ENCODE measurements at places on chromosomes 11 and 22.

GRCh38 chr11:35598254-35599125, 19.8 kb upstream of the FJX1 start:
- DNase-seq: peak; percentile 32

GRCh38 chr22:31393893-31394292, 5.5 kb upstream of the DRG1 start:
- DNase-seq: no peak

DNA sequence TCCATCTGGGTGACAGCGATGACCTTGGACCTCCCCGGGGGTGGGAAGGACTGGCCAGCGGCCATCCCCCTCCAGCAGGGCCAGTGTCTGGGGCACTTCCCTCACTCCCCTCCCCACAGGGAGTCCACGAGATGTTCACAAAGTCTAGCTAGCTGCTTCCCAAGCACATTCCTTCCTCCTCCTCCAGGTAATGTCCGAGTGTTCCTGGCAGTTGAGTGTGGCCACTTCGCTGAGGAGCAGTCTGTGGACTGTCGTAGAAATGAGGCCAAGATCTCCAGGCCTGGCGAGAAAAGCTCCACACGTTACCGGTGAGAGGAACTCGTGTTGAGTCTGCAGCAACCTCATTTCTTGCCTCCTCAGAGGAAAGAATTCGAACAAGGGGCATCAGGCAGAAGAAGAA, 425.5 kb downstream of the BRD1 start:
- no peak for DNase-seq

DNA sequence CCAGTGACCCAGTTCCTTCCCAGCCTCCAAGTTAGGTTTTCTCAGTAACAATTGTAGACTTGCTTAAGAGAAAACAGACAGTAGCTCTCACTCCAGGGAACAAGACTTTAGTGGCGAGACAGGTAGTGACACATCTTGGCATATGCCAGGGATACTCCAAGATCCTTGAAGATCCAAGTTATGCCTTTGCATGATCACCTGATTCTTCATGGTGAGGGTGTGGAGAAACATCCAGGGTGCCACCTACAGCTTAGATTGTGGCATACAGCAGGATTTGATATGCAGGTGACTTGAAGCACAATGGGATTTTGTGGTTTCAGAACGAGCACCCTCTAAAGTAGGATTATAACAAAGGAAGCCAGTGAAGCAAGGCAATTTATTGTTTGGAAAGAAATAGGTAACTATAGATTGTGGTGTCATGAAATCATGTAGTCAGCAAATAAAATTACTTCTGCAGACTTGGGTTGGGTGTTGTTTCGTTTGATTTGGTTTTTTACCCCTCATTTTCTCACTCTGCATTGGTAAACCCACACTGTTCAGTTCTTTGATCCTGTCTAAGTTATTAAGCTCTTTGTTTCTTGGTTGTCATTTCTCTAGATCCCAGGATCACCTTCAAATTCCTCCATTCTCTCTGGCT, 9.2 kb downstream of the POU2AF3 start:
- DNase-seq: no peak

- no peak for DNase-seq
Measured at GRCh38 chr11:115525531-115526006, 21.4 kb upstream of the CADM1 start.

GRCh38 chr22:47533961-47534803, 771.7 kb downstream of the TBC1D22A start:
- DNase-seq: no peak

GRCh38 chr11:115784796-115785521, 280.7 kb upstream of the CADM1 start:
- no peak for DNase-seq

GRCh38 chr11:36086366-36086765, 142.5 kb downstream of the LDLRAD3 start:
- no peak for DNase-seq

- no peak for DNase-seq
Measured at GRCh38 chr11:84543367-84544159, 1083.6 kb downstream of the DLG2 start.

GRCh38 chr11:72826191-72826941, 12.2 kb downstream of the ATG16L2 start:
- DNase-seq: no peak

DNA sequence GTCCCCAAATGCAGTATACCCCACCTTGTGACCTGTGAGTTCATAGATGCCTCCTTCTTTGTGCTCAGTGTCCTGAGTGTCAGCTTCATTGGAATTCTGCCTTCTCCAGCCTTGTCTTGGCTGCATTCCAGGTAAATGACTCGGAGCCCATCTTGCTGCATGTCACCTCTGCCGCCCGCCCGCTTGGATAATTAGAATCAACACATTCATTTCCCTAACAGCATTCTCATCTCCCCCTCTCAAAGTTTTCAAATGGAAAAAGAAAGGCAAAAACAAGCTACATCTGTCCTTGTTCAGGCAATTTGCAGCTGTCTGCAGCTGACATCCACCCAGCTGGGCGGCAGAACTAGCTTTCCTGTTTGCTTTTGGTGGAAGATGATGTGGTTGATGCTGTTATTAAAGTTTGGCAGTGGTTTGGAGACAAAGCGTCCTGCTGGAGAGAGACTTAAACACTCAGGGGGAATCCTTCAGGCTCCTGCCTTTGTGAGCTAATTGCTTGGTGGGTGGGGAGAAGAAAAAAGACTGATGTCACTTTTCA, 198.8 kb upstream of the SEZ6L start:
- no peak for DNase-seq

DNA sequence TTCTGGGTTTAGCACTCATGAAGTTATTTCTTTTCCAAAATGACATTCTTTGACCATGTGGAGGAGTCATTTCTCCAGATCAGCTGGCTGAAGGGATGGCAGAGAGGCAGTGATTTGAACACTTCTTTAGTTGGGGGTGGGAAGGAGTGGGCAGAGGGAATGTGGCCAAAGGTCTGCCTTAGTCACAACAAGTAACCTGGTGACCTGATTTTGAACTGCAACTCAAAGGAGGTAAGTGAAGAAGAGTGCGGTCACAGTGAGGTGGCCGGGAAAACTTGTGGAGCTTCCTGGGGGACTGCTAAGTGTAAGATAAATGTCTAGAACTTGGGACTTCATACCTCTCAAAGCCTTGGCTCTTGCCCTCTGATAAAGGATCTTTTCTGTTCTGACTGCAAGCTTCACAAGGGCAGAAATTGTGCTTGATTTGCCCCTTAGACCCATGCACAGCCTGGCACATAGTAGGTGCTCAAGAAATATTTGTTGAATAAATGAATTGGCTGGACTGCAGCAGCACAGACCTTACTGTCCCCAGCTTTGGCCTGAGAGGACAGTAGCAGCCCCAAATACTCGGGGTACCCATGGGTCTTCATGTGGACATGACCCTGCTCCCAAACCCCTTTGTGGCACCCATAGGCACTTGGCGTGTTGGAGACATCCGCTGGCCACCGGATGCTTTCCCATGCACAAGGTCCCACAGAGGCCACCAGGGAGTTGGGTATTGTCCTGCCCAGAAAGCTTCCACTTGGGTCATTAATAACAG, 99.0 kb upstream of the ALX4 start:
- DNase-seq: no peak

GRCh38 chr11:35166369-35167360, 27.7 kb downstream of the CD44 start:
- DNase-seq: peak; percentile 56

DNA sequence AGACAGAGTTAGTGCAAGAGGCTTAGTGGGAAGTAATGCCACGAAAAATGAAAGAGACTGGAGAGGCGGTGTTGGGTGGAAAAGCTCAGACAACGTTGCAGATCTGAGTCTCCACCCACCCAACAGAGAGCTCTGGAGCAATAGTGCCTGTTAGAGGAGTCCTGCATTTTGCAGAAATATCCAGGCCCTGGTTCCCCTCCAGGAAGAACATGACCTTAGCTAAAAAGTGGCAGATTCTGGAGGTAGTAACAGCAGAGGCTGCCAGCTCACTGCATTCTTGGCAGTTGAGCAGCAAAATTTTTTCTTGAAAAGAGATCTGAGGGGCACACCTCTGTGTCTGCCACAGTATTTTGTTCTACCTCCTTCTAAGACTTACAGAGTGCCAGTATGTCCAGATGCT, 27.7 kb upstream of the BIRC3 start:
- DNase-seq: no peak

Measured in stimulated activated CD8-positive, alpha-beta memory T cell treated with anti-CD3 and anti-CD28 coated beads, Interleukin-4, amount 100 ng/mL, for 48 hours (primary cell).